ENCODE measurements at places on chromosomes 2 and 18.

DNA sequence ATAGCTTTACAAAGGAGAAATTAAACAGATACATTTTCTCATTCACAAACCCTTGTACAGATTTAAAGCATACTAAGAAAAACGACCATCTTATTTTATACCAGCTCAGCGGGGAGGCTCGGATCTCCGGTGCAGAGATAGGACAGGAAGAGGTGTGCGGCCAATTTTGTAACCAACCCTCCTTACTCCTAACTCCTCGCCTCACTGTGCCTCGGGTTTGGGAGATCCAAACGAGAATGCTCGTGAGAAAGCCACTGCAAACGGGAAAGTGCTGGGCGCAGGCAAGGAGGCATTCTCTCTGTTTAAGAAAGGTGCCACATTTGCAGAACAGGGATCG, 1.2 kb downstream of the KDSR start:
- DNase-seq, result no peak

DNA sequence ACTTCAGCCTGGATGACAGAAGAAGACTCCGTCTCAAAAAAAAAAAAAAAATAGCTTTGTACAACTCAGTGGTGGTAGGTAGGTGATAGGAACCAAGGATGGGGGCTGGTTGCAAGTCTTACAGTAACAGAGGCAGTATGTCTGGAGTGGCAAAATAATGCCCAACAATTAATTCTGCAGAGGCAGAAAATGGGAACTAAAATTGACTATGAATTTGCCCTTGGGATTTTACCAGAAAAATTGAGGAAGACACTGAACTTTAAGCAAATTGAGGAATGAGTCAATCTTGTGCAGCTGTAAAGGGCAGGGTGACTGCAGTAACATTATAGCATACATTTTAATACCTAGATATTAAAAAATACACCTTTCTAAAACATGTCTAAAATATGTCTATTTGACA, 292.1 kb upstream of the FBXO11 start:
- DNase-seq, result no peak

DNA sequence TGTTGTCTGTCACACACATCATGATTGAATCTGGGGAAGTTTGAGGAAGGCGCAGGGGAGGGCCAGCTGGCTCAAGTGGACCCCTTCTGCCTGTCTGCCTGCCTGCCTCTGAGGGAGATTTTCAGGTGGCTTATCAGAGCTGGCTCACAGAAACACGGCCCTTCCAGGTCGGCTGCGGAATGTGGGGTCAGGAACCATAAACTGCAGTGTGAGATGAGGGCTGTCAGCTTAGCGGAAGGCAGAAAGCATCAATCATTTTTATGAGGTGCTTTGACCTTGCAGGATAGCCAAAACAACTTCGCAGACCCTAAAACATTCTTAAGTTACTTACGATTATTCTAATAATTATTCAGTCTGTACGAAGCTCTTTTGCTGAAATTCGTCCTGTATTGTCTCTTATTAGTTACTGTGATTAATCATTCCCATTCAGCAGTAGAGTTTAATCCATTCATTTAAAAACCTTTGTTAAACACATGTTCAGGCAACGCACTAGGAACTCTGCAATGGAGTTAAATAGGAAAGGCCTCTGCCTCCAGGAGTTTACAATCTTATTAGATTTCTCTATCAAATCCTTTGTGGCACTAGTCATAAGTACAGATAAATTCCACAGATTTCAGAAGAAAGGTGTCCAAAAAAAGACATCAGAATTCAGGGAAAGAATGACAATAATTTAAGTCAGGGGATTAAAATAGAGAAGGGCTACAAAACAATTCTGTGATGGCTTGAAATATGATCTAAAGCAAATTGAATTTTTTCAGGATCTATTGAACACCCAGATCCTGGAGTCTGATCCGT, 371.6 kb downstream of the HRH4 start:
- DNase-seq, result no peak

DNA sequence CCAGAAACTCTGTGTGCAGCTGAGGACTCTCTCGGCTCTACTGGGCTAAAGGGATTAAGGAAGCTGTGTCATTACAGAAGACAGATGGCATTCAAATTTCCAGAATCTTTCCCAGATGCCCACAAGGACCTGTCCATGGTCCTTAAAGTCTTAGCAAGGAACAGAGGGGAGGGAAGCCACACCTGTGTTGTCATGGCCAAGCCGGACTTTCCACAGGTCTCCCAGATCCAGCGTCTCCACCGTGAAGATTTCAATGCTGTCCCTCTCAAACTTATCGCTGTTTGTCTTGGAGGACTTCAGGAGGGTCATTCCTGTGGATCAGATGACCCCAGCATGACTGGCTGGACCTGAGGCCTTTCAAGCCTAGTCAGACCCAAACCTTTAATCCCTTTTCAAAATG, 114.5 kb downstream of the LOXHD1 start:
- no peak for DNase-seq

DNA sequence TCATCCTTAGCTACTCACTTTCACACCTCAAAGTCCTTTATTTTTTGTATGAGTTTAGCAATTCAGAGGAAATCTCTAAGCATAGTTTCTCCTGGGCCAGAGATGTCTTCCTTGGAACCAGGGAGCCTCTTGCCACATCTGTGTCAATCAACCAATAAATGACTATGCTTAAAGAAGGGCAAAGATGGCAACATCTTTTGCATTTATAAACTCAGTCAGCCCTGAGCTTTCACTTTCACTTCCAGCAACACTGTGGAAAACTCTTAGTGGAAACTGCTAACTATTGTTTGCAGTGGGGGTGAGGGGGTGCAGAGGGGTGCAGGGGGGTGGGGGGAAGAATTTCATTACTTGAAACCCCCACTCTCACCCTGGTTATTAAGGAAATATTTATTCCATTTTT, 3.4 kb downstream of the ACVR1C start:
- DNase-seq, result no peak

Data from hippocampal formation (tissue), 2 donors.